ENCODE measurements at places on chromosomes 1 and 21.

DNA sequence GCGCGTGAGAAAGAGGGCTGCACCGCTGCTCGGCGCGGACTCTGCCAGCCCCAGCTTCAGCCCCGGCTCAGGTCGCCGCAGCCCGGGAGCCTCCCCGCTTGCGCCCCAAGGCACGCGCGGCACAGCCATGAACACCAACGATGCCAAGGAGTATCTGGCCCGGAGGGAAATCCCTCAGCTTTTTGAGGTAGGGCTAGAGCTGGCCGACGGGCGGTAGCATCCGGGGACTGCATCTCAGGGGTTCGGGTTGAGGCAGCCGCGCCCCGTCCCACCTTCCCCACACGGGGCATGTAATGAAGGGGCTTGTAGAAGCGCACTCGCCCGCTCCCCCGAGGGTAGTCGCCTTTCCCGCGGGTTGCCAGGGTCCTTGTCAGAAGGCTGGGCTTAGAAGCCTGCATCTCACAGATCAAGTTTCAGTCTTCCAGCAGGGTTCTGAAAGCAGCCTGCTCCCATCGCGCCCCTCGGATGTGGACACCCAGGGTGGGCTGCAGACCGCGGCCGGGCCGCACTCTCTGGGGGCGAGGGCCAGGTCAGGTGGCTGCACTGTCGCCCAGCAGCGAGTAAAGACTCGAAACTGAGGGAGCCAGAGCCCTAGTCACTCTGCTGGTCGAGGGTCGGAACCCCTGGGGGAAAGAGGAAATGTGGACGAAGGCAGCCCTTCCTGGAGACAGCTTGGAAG, 507 bp downstream of the AK5 start:
- peak overlapping the region; percentile 87 for H3K4me3 ChIP-seq
- DNase-seq: peak; percentile 13
- H3K4me1 ChIP-seq: peaks cover 24% of the 10 kb centered on the region
- H3K27me3 ChIP-seq: peaks cover 42% of the 10 kb centered on the region
- peaks cover 2% of the 10 kb centered on the region for H3K36me3 ChIP-seq
- H3K27ac ChIP-seq: no peak overlapping the region

GRCh38 chr1:7538849-7539768, 232.0 kb upstream of the VAMP3 start:
- peaks cover 42% of the 10 kb centered on the region for H3K27me3 ChIP-seq
- no peaks in the 10 kb centered on the region for H3K36me3 ChIP-seq
- DNase-seq: no peak

DNA sequence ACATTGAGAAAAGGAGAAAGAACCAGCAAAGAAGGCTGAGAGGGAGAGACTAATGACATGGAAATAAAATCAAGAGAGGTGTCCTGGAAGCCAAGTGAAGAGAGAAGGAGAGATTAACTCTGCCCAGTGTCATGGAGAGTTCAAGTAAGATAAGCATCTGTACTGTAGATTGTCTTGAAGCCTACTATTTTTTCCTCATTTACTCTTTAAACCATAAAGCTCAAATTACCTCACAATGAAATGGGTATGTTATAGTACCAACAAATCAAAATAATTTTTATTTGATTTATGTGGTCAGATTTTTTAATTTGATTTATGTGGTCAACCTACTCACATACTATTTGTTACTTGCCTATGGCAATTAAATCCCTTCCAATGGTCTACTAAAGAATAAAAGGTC, 5.2 kb upstream of the PALMD start:
- no peaks in the 10 kb centered on the region for H3K36me3 ChIP-seq
- H3K4me3 ChIP-seq: no peak overlapping the region
- no peak overlapping the region for H3K27ac ChIP-seq
- no peak for DNase-seq
- H3K4me1 ChIP-seq: no peaks in the 10 kb centered on the region

DNA sequence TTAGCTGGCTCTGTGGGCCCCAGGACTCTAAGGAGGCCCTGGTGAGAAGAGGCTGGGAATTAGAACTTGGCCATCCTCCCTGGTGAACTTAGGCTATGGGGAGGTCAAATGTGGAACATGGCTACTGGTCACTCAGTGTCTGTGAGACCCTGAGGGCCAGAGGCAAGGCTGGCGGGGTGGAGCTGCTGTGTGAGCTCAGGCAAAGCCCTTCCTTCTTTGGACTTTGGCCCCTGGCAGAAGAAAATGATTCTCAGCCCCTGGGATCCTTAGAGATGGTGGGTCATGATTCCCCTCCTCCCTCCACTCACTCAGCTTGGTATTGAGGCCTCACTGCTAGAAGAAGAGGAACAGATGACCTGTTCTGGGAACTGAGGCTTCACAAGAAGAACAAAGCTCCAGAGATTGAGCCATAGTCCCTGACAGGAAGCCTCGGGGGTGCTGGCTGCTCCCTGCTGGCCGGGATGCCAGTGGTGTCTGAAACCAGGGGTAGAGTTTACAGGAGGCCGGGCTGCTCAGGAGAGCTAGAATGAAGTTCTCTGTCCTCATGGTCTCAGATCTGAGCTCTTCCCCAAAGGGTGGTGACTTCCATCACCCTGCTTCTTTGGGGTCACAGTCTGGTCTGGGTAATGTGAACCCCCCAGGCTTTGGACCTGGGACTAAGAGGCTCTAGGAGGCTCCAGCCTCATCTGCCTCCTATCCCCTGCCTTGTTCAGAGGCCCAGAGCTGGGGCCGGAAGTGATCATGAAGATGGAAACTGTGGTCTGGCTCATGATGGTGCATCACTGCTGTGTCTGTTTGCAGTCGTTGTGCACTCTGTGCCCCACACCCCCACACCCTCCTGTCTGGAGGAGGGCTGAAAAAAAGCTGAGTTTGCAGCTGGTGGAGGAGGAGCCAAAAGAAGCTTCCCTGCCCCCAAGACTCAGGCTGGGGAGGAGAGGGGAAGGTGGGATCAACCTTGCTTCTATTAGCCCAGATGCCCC, 905 bp downstream of the BTBD19 start:
- peak overlapping the region; percentile 100 for H3K27ac ChIP-seq
- peak; percentile 74 for DNase-seq
- peaks cover 72% of the 10 kb centered on the region for H3K4me1 ChIP-seq
- peaks cover 7% of the 10 kb centered on the region for H3K36me3 ChIP-seq

- peak overlapping the region; percentile 96 for H3K27ac ChIP-seq
- no peaks in the 10 kb centered on the region for H3K27me3 ChIP-seq
- H3K4me1 ChIP-seq: peaks cover 42% of the 10 kb centered on the region
- no peak for DNase-seq
- peaks cover 2% of the 10 kb centered on the region for H3K36me3 ChIP-seq
Measured at GRCh38 chr21:46634966-46635323, 529 bp upstream of the PRMT2 start.

DNA sequence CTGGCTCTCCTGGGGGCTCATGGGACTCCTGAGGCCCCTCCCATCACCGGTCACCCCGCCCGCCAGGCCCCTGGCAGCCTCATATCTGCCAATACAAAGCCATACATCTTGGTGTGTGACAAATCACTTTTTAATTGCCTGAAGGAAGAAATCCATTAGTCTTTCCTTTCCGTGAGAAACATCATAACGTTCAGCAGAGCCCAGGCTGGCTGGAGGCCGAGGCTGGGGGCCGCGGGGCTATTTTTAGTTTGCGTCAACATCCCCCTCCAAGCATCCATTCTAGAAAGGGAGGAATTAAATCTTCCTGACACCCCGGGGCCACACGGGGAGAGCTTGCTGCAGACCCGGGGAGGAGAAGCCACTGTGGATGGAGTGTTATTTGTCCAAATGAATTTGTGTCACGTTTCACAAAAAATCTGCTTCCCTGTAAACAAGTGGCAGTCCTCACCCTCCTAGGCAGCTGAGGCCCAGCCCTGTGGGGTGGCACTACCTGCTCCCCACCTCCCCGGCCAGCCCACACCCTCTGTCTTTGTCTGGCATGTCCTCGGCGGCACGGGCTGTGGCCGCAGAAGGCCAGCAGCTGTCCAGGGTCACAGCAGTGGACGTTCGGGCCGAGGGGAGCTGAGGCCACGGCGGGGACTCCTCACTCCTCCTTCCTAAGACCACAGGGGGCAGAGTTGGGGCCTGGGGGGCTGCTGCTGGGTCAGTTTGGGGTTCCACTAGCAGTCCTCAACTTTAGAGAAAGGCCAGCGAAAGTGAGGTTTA, 236.9 kb upstream of the VAMP3 start:
- H3K27ac ChIP-seq: no peak overlapping the region
- H3K4me1 ChIP-seq: no peaks in the 10 kb centered on the region
- no peak for DNase-seq
- H3K4me3 ChIP-seq: no peak overlapping the region

- H3K36me3 ChIP-seq: no peaks in the 10 kb centered on the region
- no peak overlapping the region for H3K27ac ChIP-seq
- H3K4me1 ChIP-seq: peaks cover 32% of the 10 kb centered on the region
- H3K27me3 ChIP-seq: no peaks in the 10 kb centered on the region
- no peak overlapping the region for H3K4me3 ChIP-seq
- no peak for DNase-seq
Measured at GRCh38 chr1:37850352-37850955, 8.9 kb downstream of the MTF1 start.

DNA sequence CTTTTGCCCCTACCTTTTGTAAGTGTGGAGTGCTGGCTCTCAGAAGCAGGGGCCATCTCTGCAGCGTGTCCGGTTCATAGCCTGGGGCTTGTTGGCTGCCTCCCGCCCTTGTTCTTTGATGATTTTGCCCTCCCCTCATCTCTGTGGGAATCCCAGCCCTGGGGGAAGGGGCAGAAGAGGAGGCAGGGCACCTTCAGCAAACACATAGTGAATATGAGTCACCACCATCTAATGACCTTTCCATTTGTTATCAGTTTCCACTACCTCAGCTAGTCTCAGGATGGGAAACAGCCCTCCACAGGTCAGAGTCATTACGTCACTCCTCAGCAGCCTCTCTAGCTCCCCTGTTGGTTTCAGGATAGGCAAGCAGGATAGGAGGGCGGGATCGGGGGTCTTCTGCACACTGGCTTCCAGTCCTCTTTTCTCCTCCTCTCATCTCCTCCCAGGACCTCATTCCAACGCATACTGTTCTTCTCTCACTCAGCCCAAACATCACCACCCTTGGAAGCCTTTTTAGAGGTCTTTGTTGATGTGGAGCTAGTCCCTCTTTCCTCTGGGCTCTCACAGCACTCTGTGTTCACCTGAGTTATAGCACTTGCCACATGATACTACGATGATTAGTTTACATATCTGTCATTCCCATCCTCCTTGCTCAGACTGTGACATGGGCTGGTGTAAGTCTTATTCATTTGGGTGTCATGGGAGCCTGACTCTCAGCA, 15.8 kb downstream of the GADD45A start:
- no peak for DNase-seq
- peaks cover 14% of the 10 kb centered on the region for H3K27me3 ChIP-seq
- no peak overlapping the region for H3K27ac ChIP-seq
- no peak overlapping the region for H3K4me3 ChIP-seq

DNA sequence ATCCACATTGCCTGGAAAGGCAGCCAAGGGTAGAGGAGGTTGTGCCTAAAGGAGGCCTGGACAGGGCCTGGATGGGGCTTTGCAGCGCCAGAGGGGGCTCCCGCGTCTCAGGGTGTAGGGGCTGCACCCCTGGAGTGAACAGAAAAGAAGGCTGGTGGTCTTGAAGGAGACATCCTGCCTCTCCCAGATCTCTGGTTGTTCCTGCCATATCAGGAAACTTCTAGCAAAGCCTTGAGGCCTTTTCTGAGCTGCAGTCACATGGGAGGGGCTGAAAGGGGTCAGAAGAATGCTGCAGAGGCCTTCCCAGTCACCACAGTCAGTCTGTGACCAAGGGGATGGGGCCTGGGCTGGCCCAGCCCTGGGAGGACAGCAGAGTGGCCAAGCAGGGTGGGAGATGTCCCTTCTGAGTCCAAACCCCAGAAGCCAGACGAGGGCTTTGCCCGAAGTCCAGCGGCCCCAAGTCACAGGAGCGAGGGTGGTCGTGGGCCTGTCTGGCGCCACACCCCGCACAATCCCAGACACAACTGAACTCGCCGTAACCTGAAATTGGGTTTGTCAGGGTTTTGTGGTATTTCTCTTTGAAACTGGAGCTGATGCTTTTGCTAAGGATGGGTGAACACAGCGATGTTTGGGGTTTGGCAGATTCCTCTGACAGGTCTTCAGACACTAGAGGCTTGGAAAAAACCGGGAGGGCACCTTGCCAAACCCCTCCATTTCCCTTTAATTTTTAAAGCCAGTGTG, 29.6 kb downstream of the SIM2 start:
- peaks cover 48% of the 10 kb centered on the region for H3K27me3 ChIP-seq
- H3K27ac ChIP-seq: no peak overlapping the region
- peaks cover 3% of the 10 kb centered on the region for H3K4me1 ChIP-seq
- H3K4me3 ChIP-seq: no peak overlapping the region
- no peak for DNase-seq

DNA sequence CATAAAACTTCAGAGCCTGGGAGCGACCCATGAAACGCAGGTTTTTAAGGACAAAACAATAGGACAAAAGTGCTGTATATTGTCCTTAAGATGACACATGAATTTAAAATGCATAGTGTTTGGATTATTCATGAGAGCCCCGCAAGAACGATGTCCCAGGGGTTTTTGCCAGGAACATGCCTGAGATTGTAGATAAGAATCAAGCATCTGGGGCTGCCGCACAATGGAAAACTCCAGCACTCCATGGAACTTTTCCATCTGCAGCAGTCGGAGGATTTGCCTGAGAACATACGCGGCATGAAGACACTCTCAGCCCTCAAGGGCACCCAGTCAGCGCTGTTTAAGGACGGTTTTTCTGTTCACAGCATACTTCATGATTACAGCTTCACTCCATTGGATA, 5.3 kb upstream of the ERG start:
- H3K4me3 ChIP-seq: no peak overlapping the region
- DNase-seq: no peak
- H3K27ac ChIP-seq: no peak overlapping the region
- peaks cover 2% of the 10 kb centered on the region for H3K4me1 ChIP-seq
- no peaks in the 10 kb centered on the region for H3K36me3 ChIP-seq

DNA sequence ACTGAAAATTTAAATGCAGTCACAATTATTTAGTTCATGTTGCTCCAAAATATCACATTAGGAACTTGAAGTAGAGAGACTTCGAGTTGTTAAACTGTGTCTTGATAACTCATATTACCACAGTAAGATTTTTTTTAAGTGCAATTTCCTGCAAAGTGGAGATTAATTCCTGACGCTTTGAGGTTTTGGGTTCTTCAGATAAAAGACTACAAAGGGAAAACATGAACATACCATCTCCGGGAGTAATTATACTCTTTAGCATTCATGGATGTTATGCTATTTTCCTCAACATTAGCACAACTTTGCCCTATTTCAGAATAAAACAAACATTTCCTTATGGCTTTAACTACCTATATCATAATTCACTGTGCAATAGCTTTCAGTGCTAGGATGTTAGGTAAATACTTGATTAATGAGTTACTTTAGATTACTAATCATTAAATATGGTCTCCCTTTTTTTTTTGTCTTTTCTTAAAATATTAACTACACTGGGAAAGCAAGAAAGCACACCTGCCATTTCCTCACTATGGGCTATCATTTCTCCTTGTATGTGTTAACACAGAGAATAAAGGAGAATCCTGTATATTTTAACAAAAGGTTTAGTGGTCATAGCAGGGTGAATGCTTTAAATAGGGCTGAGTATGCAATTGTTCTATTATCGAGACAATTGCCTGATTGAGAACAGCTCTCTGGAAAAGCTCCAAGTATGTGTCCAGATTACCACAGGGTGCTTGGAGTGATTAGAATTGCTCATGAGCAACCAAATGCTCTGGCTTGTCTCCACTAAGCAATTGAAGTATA, 252.5 kb upstream of the C1orf105 start:
- DNase-seq: no peak
- H3K27me3 ChIP-seq: no peaks in the 10 kb centered on the region
- no peak overlapping the region for H3K4me3 ChIP-seq
- H3K27ac ChIP-seq: no peak overlapping the region
- H3K36me3 ChIP-seq: no peaks in the 10 kb centered on the region

- H3K4me3 ChIP-seq: peak overlapping the region; percentile 98
- H3K27me3 ChIP-seq: no peaks in the 10 kb centered on the region
- peak overlapping the region; percentile 95 for H3K27ac ChIP-seq
- H3K36me3 ChIP-seq: peaks cover 9% of the 10 kb centered on the region
- DNase-seq: no peak
Measured at GRCh38 chr1:155011437-155012025, 8.9 kb downstream of the ZBTB7B start.
